T1000 (cell line): ENCODE measurements at places on chromosomes 3 and 15.

DNA sequence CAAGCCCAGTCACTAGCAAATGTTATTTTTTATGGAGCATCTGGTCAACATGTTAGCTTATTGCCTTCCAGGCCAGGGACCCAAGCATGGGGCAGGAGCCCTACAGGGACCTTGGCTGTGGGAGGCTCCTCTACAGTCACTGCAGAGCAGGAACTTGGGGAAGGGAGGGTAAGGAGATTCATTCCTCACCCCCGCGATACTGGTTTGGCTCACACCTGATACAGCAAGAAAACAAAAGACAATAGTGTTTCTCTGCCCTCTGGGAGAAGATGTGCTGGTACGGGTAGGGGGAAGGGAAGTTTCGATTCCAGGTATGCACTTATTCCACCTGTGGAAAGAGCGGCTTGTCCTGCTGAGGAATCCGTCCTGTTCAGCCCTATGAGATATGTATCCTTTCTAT is 77.6 kb downstream of the SLC12A8 start:
- DNase-seq, result no peak

GRCh38 chr3:186869253-186870100 is 27.0 kb downstream of the ADIPOQ start:
- no peak for DNase-seq

- no peak for DNase-seq
These were observed 5.3 kb upstream of the GUCA1C start for GRCh38 chr3:108959017-108959416.

- no peak for DNase-seq
These were observed 123.8 kb upstream of the TJP1 start for GRCh38 chr15:29945943-29946596.

GRCh38 chr3:46239301-46239938 is 2.8 kb upstream of the CCR3 start:
- no peak for DNase-seq

DNA sequence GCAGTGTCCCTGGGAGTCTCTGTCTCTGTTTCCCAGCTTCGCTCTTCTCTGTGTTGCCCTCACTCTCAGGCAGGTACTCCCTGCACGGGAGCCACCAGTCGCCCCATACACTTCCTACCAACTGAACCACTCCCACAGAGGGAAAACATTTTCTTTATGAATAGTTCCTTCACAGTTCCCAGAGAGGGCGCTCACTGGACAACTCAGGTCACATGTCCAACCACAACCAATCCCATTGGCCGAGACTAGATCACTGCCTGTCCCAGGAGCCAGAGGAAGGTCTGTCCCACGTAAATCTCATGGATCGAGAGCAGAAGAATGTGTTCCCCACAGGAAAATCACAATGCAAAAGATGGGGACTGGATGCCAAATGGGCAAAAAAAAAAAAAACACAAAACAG is 26.1 kb downstream of the GRK7 start:
- no peak for DNase-seq

DNA sequence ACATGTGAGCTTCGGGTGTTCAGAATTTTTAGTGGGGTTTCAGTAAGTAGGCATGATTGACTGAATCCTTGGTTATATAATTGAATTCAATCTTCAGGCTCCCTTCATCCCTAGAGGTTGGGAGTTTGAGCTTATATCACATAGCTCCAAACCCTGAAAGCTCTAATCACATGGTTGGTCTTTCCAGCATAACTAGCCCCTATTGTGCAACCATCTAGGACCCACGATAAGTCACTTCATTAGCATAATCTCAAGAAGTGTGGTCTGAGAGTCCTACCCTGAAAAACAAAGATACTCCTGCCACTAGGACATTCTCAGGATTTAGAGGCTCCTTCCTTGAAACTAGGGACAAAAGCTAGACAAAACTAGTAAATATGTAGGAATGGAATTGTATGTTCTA is 348.9 kb upstream of the CBLB start:
- DNase-seq, result no peak

DNA sequence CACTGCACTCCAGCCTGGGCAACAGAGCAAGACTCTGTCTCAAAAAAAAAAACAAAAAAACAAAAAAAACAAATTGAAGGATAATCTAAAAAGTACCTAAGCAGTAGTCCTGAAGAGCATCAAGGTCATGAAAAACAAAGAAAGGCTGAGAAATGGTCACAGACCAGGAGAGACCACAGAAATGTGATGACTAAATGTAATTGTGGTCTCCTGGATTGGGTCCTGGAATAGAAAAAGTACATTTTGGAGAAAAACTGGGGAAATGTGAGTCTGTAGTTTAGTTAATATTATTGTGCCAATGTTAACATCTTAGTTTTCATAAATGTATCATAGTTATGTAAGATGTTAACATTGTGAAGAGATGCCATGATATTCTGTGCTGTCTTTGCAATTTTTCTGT is 267.5 kb upstream of the NR2E3 start:
- DNase-seq, result no peak

DNA sequence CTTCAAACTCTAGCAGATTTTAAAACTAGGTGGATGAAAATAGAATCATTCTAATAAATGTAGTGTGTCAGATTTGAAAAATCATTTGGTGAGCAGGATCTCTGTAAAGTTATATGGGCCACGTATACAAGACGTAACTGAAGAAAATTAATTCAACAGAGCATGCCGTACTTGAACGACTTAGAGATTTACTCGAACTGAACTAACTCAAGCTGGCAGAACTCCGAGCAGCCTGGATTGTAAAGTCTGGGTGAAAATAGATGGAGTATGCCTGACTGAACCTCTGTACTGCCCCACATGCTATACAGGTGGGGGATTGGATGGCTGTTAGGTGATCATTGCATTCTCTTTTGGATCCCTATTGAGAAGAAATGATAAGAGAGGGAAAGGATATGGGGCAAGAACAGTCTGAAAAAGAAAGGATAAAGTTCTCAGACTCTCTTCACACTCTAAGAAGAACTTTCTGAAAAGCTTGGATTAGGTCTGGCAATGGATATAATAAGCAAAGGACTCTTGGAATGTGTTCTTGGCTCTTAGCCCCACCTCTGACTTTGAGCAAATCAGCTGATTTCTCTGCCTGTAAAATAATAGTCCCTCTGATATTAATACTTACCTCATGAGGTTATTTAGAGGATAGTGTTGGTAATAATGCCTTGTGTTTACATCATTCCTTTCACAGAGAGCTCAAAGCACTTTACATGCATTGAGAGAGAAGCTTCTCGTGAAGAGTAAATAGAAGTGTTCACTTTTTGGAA is 147.5 kb downstream of the FILIP1L start:
- no peak for DNase-seq

GRCh38 chr3:12959838-12960378 is 113.3 kb downstream of the IQSEC1 start:
- DNase-seq, result no peak

- DNase-seq, result no peak
These were observed 10.7 kb downstream of the TMC3 start for GRCh38 chr15:81363276-81363675.

GRCh38 chr15:72201391-72201921 is 3.9 kb upstream of the GRAMD2A start:
- no peak for DNase-seq

DNA sequence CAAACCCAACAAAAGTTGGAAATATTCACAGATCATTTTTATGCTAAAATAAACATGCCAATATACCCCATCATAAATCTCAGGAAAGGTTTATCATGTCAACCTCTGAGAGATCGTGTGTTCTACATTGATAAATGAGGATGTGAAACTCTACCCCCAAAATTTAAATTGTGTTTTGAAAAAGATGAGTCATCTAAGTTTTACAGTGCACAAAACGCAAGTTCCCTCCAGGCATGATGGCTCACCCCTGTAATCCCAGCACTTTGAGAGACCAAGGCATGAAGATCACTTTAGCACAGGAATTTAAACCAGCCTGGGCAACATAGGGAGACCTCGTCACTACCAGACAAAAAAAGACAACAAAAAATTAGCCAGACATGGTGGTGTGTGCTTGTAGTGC is 1487.0 kb upstream of the GBE1 start:
- DNase-seq, result peak; percentile 18

- DNase-seq, result no peak
These were observed at the start of gene TNFSF10 for GRCh38 chr3:172522871-172523818. TNFSF10 (minus strand) TSS chr3:172523430; CDS start chr3:172523384, 46 bp downstream.

- no peak for DNase-seq
These were observed 153.6 kb upstream of the ONECUT1 start for GRCh38 chr15:52943746-52944145.

- no peak for DNase-seq
These were observed 42.2 kb downstream of the PDZRN3 start for GRCh38 chr3:73582535-73582934.

GRCh38 chr15:78626381-78626995 is 5.7 kb upstream of the CHRNA3 start:
- DNase-seq, result no peak

DNA sequence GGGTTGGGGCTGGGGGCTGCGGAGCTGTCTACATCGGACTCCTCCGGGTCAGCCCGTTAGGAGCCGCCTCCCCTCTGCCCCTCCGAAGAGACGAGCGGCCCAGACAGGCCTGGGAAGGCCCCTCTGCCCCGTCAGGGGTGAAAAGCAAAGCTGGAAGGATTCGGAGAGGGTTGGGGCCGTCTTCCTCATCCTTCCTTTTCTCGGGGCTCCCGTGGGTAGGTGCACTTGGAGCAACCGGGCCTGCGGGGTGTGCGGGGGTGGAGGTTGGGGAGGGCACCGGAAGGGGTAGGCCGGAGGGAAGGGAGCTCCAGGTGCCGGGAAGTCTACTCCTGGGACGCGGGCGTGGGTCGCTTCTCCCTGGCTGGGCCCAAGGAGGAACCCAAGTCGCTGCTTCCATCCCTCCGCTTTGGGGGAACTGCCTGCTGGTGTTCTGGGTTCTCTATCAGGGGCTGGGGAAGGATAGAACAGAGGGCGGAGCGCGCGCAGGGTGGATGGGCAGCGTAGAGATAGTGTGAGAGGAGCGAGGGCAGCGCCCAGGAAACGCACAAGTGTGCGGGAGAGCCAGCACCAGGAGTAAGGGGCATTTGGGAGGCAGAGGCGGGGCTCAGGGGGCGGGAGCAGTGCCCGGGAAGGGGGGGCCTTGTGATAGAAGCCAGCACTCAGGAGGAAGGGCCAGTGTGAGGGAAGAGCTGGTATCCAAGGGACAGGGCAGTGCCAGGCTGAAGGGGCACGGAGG is 590 bp downstream of the POLR2H start:
- peak; percentile 47 for DNase-seq
